ENCODE measurements at places on chromosomes 3 and 15.

- no peak for DNase-seq
Measured at GRCh38 chr15:34889476-34889875, 80.1 kb downstream of the AQR start.

DNA sequence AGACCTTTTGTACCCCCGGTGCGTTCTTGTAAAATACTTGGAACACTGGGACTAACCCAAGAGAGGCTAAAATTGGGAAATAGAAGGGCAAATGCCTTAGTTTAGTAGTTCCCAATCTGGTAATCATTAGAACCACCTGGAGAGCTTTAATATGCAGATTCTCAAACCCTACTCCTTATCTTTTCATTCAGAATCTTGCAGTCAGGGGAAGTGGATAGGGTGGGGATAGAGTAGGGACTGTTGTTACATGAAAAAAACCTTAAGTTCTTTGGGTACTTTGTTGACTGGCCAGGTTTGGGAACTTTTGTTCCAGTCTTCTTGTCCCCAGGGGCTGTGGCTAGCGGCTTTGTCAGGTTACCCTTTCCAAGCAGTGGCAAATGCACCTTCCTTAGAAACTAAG lies 15.9 kb downstream of the MAPKBP1 start:
- no peak for DNase-seq

DNA sequence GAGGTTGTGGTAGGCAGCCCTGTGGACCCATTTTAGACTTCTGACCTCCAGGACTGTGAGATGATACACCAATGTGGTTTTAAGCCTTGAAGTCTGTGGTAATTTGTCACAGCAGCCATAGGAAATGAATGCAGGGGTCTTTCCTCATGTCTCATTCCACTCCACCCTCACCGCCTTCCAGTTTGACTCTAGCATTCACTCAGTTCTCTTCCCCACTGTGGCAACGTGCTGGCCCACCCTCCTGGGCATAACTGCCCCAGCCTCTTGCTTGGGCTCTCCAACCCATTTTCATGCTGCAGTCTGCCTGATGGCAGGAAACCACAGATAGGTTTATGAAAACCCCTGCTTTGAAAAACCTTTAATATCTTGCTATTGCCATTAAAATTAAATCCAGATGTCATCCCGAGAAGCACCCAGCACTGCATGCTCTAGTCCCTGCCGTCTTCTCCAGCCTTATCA lies 7.3 kb upstream of the TRNT1 start:
- no peak for DNase-seq

- DNase-seq, result no peak
Measured at GRCh38 chr15:82081914-82082762, 36.3 kb upstream of the MEX3B start.

DNA sequence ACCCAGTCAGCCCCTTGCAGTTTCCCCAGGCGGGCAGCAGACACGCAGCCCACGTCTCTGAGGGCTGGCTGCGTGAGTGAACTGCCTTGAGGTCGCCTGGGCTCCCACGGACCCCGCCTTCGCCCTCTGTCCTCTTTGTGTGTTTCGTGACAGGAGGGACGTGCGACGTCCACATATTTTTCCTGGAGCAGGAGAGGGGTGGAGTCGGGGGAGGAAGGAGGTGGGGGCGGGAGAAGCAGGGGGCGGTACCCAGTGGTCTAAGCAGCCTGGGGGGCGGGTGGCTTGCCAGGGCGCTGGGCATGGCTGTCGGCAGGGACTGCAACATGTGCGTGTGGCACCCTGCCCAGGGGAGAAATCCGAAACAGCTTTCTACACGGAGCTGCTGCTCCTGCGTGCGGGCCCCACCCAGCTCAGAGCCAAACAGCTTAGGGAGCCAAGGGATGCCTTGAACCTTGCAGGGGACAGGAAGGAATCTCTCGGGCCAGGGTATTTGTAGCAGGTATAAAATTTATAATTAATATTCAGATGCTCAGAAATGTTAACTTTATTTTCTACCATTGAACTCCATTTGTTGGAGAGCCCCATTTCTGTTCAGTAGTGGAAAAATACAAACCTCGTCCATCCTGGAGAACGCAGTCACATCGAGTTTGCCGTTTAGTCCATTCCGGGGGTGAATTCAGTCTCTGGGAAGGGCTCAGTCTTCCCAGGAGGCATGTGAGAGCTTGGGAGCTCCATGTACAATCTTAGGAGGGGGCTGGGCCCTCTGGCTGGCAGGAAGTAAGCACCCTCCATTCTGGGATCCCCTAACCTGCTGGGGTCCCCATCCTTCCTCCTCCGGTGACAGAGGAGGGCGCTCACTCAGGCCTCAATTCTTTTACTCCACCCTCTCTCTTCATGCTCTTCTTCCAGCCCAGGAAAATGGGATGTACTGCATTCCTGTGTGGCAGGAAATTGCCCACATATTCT lies 79.1 kb upstream of the MEF2A start:
- no peak for DNase-seq

DNA sequence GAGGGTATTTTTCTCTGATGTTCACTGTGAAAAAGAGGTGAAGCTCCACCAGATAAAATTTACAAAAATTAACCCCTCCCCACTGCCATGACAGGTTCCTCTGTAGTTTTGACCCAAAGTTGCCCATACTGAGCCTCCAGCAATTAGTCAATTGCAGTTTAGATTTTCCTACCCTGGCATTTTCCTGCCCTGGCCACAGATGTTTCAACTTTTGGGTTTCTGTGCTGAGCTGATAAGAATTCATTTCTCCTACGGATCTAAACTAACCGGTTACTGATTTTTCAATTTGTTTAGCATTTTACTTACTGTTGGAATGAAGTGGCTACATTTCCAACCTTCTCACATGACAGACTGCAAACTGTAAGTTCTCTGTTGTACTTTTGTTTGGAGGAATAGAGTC lies 1346.1 kb upstream of the EPHA6 start:
- DNase-seq, result no peak

DNA sequence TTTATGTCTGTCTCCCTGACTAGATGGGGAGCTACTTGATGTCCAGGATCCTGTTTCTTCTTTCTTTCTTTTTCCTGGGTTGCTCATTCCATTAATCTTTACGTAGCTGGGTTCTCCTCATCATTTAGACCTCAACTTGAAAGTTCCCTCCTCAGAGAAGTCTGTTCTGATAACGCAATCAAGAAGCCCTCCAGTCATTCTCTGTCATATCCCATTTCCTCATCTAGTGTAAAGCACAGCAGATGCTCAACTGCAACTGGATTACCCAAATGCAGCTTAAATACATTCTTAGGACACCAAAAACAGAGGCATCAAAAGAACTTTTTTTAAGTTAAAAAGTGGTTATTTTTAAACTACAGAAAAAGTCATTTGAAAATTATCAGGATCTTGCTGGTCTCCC lies 51.7 kb upstream of the ST3GAL6 start:
- no peak for DNase-seq

- no peak for DNase-seq
Measured at GRCh38 chr15:100253640-100254039, 88.1 kb downstream of the ADAMTS17 start.

- no peak for DNase-seq
Measured at GRCh38 chr3:25355034-25355885, 72.8 kb upstream of the RARB start.

GRCh38 chr3:45513041-45513440 lies 81.5 kb upstream of the LIMD1 start:
- DNase-seq, result no peak

DNA sequence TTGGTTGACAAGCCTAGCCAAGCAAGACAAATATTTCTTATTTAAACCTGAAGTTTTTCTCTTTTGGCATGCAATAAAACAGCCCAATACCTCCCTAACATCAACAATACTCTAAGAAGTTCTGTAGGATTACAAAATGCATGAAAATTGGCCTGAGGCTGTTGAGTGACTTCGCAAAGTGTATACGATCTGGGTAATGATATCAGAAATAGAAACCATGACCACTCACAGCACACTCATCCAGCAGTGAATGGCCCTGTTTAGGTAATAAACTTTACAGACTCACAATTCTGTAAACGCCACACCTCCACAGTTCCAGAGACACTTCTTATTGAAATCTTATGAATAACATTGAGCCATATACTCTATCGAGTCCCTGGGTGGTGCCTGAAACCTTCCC lies 83.0 kb upstream of the NAALADL2 start:
- no peak for DNase-seq

DNA sequence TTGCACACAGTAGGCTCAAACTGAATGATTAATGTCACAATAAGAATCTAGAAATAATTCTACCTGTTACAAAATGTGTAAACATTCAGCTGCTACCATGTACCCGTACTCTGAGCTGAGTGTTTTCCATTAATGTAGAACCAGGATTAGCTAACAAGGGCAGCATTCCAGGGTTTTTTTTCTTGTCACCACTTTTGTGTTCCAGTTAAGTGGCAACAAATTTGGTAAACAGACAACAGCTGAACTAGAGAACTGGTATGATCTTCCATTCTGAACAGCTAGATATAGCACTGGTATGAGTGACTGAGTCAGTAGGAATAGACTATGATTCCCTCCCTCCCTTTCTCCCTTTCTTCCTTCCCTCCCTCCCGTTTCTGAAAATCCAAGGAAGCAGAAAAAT lies 229.4 kb downstream of the CD47 start:
- DNase-seq, result no peak

GRCh38 chr3:24519368-24520100 lies 24.9 kb upstream of the THRB start:
- DNase-seq, result no peak

DNA sequence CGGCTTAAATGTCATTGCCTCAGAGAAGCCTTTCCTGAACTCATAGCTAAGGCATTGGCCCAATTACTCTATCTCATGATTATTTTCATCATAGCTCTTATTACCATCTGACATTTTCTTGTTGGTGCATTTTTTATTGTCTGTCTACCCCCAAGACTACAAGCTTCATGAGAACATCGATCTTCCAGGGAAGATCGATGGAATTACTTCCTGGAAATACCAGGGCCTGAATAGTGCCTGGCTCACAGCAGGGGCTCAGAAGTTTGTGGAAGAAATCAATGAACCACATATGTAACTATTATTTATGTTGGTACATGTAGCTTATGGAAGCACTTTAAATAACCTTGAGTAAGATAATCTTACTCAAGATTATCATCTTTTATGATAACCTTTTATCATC lies 7.7 kb upstream of the MEF2A start:
- no peak for DNase-seq

DNA sequence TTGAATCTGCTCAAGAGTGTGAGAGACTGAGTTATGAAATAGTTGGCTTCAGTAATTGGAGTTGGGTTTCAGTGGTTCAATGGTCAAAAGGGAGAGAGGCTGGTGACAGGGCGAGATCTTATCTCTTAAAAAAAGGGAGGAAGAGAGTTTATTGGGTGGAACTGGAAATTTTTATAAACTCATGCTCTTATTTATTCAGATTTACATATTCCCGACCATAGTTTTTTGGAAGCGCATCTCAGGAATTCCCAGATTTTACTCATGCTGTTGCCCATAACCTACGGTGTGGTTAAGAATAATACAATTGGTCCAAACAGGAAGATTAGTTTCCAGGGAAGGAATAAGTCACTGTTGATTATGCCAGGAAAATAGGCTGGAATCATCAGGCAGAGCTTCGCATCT lies 41.4 kb downstream of the CD200 start:
- DNase-seq, result no peak

DNA sequence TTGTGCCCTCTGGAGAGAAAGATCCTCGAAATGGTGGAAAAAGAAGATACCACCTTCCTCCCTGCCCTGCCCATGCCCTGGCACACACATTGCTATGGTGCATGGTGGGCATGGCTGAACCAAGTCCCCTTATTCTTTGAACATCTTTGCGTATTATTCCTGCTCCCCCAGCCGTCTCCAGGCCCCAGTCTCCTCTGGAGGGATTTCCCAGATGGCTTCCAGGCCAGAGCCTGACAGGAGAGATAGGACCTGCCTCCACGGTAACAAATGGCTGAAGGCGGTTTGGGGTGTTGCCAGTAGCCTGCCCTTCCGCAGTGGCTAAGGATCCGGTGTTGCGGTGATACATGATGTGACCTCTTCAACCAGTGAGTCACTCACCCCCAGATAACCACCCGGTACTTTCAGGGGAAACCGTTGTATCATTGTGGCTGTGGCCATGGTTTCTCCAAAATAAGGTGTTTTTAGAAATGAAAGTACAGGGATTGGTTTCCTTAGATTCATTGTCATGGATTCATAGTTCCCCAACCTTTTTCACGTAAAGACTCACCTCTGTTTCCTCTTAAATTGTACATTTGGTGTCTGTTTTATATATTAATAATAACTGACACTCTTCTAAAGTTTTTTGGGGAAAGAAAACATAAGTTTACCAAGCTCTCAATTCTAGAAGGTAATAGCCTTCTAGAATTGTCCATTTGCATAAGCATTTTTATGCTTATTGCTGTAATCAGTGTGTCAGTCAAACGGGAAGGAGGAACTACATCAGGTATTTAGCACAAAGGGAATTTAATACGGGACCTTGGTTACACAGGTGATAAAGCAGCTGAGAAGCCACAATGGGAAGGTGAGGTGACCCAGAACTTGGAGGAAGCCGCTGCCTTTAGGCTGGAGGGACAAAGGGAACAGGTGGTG lies 25.9 kb downstream of the SMAD3 start:
- DNase-seq, result no peak

Data from SHP77 treated with DMSO at 0.1 percent for 48 hours (cell line).